ENCODE measurements at places on chromosomes 5 and 9.

DNA sequence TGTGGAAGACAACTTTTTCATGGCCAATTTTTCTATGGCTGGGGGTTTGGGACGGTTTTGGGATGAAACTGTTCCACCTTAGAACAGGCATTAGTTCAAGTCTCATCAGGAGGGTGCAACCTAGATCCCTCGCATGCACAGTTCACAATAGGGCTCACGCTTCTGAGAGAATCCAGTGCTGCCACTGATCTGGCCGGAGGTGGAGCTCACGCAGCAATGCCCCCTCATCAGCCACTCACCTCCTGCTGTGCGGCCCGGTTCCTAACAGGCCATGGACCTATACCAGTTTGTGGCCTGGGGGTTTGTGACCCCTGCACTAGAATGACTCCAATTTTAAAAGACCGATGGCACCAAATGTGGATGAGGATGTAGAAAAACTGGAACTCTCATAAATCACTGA lies 127.2 kb upstream of the IER5L start:
- no peak for DNase-seq

DNA sequence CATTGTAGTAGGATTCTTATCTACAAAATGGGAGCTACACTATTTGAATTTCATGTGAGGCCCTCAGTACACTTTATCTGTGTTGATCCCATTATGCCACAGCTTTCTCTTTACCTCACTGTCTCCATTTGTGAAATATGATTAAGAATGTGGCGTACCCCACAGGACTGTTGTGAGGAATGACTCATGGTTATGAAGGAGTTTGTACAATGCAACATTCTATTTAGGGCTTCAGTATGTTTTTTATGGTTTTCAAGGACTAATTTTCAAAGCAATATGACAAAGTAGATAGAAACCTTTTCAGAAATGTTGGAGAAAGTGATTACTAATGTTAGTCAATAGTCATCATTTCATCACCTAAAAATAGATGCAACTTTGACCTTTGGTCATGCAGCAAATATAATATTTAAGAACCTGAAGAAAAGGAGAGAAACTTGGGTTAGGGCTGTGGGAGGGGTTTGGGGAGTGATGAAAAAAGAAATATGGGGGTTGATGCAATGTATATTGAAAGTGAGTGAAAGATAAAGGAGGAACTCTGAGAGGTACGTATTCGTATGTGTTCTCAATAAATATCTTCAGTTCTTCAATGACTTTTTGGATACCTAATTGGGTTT lies 53.7 kb upstream of the PIP5K1B start:
- no peak for DNase-seq

DNA sequence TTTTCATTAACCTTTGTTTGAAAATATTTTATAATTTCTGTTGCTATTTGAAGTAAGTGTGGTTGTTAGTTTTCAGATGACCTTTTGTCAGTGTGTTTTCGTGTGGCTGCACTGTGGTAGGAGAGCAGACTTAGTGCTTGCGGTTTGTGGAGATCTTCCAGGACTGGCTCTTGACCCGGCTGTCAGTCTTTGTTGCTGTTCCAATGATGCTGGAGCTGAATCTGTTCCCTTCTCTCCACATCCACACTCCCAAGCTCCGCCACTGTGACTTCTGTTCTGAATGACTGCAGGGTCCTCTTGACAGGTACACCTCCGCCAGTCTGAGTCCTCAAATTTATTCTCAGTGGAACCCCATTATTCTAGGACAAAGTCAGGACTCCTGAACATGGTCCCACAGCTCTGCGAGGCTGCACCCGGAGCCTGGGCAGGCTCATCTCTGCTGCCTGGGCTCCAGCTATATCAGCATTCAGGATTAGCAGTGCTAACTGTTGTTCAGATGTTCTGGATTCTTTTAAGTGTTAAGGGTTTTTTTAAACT lies 126.0 kb downstream of the WNK2 start:
- DNase-seq: no peak

DNA sequence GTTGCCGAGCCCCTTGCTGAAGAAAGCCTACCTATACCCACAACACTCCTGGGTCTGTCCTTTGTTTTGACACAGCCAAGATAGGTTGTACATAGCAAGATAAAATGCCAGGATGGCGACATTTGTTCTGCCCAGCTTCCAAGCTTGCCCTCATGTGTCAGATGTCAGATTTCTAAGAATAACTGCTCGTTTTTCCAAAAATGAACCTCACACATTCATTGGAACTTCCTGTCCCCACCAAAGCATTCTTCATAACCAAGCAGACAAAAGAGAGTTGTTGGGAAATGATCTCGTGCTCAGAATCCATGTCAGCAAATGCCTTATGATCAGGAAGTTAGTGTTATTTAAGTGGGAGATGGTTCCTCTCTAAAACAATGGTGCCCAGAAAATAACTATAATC lies 210.1 kb downstream of the ZNF608 start:
- DNase-seq: no peak

GRCh38 chr5:115624994-115625393 lies 842 bp downstream of the TMED7 start:
- no peak for DNase-seq

- peak; percentile 62 for DNase-seq
Measured at GRCh38 chr5:36150676-36151433, 832 bp downstream of the LMBRD2 start.

DNA sequence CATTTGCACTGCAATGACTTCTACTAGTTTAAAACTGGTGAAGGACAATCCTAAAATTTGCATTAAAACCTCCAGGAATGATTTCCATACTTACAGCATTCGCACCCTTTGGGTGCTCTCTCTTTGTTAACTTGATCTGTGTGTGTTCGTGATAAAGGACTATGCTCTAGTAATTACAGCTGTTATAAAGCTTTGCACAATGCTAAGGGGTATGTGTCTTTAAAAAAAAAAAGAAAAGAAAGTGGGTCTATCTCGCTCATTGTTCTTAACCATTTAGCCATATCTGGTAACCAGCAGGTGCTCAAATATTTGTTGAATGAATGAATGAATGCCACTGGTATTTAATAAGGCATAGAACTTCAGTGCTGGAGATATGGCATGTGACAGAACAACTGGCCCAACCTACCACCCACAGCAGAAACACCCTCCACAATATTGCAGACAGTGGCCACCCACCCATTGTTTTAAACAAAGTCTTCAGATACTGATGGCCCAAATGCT lies 8.7 kb downstream of the TRIM36 start:
- no peak for DNase-seq

GRCh38 chr9:81032030-81032572 lies 657.2 kb downstream of the TLE1 start:
- no peak for DNase-seq

DNA sequence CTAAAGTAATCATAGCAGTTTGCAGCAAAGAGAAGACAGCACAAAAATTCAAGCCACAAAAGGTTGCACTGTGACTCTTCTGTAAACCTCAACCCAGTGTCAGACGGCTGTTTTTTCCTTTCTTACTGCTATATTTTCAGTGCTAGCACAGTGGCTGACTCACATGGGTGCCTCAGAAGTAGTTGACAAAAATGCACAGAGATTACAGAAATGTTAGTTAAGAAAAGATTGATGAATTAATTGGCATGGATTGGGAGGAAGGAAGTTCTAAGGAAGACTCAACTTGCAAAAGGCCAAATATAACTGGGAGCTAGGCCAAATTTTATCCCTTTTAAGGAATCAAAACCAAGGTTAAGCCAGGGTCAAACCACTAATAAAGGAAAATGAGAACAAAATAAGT lies 43.7 kb upstream of the ITGA1 start:
- no peak for DNase-seq

DNA sequence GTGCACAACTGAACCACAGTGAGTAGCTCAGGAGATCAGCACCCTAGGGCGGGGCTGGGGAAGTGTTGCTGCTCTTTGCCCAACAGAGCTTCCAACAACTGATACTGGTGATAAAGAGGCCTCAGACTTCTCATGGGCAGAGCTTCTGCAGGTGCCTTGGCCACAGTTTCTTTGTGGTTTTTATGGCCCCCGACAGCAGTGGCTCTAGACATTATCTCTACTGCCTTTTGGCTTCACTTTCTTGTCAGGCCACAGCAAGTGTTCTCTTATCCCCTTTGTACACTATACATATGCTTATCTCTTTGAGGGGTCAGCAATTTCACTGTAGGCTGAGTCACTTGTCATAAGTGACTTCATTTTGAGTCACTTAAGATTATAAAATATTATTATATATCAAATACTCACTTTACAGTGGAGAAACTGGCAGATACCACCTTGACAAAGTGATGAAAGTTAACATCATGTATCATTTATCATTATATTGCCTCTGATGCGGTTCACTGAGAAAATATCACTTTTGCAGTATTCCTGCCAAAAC lies 90.9 kb upstream of the COX7C start:
- DNase-seq: no peak

DNA sequence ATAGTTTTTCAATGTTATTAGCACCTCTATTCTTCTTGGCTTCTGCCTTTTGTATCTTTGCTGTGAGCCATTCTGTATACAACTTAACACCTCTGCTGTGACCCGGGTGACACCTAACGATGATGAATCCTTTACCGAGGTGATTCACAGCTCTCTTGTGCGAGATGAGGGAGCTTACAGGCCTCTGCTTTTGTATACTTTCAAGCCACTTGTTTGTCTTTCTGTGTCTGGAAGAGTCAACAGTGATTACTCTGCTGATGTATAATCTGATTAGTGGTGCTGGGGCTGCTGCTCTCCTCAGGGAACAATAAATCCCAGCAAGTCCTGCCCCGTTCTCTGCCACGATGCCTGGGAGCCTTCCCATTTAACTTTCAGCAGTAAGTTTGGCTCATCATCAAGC lies 442.9 kb upstream of the SGCD start:
- no peak for DNase-seq

DNA sequence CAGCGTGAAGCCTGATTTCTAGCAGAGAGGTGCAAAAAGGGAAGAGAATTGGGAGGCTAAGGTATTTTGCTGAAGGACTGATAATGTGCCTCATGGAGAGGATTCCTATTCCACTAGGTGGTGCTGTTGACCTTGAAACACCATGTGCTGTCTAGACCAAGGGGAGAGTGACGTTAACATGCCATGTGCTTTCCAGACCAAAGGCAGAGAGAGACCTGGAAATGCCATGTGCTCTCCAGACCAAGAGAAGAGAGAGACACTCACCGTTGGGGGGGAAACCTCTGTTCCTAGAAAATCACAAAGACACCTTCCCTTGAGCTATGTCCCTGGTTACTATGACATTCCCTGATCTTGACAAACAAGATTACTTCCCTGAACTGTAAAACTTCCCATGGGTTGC lies 286.0 kb upstream of the TUSC1 start:
- DNase-seq: peak; percentile 30

DNA sequence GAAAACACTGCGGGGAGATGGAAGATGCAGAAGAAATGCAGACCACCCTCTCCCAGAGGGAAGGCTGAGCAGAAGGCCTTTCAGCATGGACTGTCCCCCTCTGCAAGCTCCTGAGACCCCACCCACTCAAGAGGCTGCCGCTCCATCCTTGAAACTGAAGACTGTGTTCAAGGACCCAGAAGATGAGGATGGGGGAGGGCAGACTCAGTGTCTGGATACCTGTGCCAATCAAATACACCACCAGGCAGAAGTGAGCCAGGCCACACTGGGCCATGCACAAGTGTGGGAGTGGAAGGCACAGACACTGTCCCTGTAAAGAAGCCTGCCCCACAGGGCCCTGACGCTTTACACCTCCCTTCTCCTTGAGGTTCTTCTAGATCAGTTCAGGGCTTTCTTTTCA lies 40.0 kb upstream of the IPPK start:
- DNase-seq: peak; percentile 2

DNA sequence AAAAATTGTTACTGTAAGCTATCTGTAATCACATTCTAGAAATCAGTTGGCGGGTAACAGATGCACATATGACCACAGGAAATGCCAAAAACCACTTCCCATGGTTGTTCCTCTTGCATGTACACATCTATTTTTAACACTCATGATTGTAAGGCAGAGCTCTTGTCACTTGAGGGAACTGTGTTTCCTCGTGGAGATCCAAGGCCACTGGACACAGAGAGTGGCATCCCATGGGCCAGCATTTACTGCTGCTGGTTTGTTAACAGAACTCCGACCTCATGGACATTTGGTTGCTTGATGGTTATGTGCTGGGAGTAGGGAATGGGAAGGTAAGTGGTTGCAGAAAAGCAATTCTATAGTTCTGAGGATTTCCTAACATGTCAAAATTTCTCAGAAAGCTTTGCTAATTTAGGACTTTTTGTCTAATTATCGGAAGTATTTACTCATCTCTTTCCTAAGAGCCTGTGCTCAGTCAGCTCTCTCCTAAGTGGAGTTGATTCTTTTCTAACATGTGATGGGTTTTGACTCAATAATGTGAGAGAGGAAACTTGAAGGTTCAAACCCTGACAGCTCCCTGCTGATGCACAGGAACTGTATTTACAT lies 202.0 kb upstream of the NR3C1 start:
- no peak for DNase-seq
